ENCODE measurements at places on chromosomes 13 and 19.

GRCh38 chr13:71861769-71862458, 5.1 kb downstream of the DACH1 start:
- DNase-seq, result no peak

DNA sequence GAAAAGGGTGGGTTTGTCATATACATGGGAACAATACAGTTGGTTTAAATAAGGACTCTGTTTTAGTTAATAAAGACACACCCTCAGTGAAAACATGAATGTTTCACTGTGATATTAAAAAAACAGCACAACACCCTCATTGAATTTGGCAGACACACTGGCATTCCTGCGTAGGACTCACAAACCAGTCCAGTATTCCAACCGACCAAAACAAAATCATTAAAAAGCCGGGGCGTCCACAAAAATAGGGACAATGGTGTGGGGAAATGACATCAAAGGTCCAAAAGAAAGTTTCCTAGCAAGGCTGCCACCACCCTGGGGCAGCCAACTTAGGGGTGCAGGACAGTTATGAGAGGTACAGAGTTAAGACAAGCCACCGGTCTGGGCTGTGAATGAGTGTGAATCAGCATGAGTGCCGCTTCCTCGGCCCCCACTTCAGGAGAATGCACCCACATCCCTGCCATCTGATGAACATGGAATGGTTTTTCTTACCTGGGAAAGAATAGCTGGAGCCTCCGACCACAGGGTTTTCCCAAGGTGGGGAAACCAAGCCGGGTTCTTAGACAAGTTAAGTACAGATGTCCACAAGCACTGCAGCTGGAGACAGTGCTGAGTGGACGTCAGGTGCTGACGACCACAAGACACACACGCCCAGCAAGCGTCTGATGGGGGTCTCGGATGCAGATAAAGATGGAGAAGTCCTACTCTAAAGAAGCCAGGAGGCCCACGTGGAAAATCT, 73.3 kb downstream of the KLF2 start:
- no peak for DNase-seq

GRCh38 chr19:1855828-1856255, 7.5 kb downstream of the KLF16 start:
- DNase-seq, result peak; percentile 34

- no peak for DNase-seq
Measured at GRCh38 chr13:52760077-52760476, 20.5 kb upstream of the CNMD start.

GRCh38 chr13:75514080-75514995, 23.3 kb downstream of the COMMD6 start:
- peak; percentile 40 for DNase-seq

- no peak for DNase-seq
Measured at GRCh38 chr13:113595131-113595530, 10.6 kb downstream of the TFDP1 start.

- DNase-seq, result no peak
Measured at GRCh38 chr13:75123428-75123827, 358.5 kb downstream of the TBC1D4 start.

DNA sequence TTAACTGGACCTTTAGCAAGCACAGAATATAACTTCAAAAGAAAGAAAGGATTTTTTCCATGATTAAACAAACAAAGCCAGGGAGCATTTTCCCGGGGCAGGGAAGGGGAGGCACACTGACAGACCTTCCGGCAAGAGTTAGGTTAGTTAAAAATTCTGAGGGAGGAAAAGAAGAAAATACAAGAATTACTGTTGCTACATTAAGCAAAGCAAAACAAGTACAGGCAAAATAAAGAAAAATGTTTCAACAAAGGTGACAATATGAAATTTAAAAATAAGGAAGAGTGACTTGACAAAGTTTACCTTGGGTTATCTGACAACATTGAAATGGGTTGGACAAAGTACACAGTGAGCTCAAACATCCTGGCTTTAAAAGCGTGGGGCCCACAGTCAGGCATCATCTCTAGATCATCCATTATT, 51.5 kb downstream of the KLF12 start:
- no peak for DNase-seq

DNA sequence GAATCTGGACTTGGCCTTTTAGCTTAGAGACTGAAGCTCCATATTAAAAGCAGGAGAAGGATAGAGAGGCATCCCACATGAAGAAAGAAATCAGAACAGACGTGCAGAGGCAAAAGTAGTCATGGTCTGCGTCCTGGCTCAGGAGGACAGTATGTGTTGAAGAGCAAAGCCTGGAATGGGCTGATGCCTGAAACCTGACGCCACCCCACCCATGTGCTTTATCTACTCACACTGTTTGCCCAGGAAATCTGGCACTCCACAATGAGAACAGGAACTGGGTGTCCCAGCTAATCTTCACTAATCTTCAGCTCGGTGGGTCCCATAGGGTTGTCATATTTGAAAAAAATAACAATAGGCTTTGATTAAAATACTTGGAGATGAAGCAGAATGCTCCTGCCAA, 549.0 kb upstream of the GPC6 start:
- DNase-seq, result no peak

DNA sequence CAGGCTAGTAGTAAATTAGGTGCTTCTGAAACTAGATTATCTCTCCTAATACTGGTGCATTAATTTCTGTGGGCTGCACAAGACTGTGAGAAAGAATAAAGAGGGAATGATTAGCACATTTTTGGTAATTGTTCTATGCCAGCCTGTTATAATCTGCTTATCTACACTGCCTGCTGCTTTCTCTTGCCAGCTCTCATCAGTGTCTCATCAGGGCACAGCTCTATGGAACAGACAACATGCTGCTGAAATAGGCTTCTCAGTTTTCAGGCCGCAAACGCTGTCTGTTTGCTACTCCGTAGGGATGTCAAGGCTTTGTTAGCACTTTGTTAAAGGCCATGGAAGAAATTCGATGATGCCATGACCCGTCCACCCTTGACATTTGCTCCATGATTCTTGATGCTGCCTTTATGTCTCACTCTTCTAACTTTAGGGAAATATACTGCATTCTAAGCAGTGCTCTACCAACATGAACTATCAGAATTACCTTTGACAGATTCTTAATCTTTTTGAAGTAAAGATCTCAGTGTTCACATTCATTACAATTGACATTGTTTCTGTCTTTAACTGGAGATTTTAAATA, 84.0 kb upstream of the PRR20A start:
- no peak for DNase-seq

DNA sequence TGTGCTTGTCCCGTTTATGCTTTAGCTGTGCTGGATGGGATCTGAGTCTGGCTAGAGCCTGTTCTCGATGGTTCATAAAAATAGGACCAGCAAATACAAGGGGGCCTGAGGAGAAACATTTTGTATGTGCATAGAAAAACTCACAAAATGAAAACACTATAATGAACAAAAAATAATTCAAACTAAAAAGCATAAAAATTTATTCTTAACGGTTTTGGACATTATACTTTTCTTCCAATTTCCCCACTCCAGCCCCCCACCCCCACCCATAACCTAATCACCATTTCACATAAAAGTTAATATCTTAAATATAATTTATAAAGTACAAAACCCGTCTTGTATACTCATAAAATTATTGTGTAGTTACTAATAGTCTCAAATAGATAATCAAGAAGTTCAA, 93.7 kb downstream of the MYCBP2 start:
- DNase-seq, result no peak

DNA sequence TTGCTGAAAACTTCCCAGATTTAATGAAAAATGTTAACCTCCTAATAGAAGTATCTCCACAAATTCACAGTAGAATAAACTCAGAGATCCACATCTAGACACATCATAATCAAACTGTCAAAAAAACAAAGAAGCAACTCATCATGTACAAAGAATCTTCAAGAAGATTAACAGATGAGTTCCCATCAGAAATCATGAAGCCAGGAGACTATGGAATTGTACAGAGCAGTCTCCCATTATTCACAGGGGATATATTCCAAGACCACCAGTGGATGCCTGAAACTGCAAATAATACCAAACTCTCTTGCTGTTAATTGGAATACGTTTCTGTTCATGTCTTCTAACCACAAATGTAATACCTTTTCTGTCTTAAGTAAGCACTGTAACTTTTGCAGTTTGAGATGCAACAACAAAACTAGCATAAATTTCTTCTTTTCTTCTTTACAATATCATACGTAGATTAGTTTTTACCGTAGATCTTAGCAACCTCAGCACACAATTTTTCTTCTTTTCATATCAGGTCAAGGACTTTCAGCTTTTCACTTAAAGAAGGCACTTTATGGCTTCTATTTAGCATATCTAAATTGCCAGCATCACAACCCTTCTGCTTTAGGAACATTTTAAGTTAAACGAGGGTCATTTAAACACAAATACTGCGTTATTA, 70.3 kb upstream of the MIR17HG start:
- DNase-seq, result no peak

DNA sequence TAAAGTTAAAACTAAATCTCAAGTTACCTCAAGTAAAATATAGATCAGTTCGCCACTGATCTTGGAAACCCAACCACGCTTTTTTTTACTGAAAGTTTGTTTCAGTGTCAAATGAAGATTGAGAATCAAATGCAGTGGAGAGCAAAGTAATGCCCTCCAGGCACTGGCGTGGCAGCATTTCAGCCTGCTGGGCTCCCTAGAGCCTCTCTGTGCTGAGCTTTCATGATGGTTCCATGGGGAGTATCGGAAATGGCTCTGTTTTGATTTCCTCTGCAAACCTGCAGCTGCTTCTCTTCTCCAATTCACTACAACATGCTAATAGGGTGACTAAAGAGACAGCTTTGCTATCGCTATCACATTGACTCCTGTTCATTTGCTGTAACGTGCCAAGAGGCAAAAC, 141.6 kb downstream of the FGF14 start:
- no peak for DNase-seq

- no peak for DNase-seq
Measured at GRCh38 chr13:112843392-112844111, 125.5 kb upstream of the MCF2L start.

GRCh38 chr19:6263735-6264444, 15.9 kb downstream of the MLLT1 start:
- DNase-seq, result peak; percentile 22

DNA sequence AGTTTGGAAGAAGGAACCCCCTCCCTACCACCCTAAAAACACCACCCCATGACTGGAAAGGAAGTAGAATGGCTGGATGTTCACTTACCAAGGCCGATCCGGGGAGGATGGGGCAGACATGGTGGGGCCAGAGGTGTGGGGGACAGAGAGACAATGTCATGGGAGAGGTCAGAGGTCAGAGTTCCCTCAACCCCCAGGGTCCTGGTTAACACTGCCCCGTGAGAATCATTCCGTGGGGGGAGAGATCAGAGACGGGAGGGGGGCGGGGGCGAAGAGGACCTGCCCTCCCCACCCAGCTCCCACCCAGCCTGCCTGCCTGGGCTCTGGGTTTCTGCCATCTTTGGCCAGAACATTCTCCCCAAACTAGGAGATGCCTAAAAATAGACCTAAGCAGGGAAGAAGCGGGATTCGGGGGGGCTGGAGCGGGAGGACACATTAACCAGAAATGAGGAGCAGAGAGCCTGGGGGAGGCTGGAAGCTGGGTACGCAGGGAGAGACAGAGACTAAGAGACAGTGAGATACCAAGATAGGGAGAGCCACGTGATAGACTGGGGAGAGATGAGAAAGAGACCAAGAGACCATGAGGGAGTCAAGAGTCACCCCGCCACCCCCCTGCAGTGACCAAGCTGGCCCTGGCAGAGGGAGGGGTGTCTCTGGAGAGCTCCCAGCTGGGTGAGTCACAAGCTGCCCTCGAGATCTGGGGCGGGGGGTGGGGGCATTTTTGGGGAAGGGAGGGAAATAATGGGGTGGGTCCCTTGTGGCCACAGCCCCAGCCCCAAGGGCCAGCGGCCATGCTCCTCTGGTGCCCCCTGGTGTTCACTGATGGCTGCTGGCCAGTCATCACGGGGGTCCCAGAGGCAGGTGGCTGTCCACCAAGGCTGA, 6.1 kb upstream of the KANK2 start:
- DNase-seq, result peak; percentile 91

- no peak for DNase-seq
Measured at GRCh38 chr13:37187621-37188020, 82.2 kb upstream of the CSNK1A1L start.

- DNase-seq, result peak; percentile 22
Measured at GRCh38 chr13:94268661-94269060, 210.8 kb downstream of the DCT start.

GRCh38 chr13:93857126-93857525, 622.4 kb downstream of the DCT start:
- DNase-seq, result no peak

GRCh38 chr13:86193281-86193680, 394.1 kb upstream of the SLITRK6 start:
- no peak for DNase-seq

- DNase-seq, result no peak
Measured at GRCh38 chr19:19004144-19004543, 29.2 kb downstream of the SUGP2 start.

Data from EL (cell line).